ENCODE measurements at places on chromosomes 6 and 20. TPM values are rescaled to one million over a fixed set of nuclear protein-coding genes. Genes with fewer than 3 reads are reported as not detected.

The GABRR1 gene
- not detected for total RNA-seq

The DEFB132 gene
- not detected for total RNA-seq

The HSPA1L gene
- total RNA-seq, result 1.1 TPM

The BMP7 gene
- total RNA-seq, result 30.5 TPM

The FAM217A gene
- total RNA-seq, result not detected

The ZC2HC1B gene
- total RNA-seq, result not detected

The FAM83D gene
- total RNA-seq, result 4.1 TPM

The SLC17A1 gene
- total RNA-seq, result not detected

The KCNG1 gene
- total RNA-seq, result 50.8 TPM

The IFNGR1 gene
- total RNA-seq, result 52.6 TPM

The OARD1 gene
- 19.4 TPM for total RNA-seq

The GPX5 gene
- total RNA-seq, result not detected

The ADGRF5 gene
- total RNA-seq, result 0.13 TPM

The CPXM1 gene
- total RNA-seq, result 68.7 TPM

The DOK5 gene
- 3.5 TPM for total RNA-seq

GRCh38 chr6:50778696-50779095 is 40.0 kb upstream of the TFAP2B start:
- no peak for DNase-seq

- no peak for DNase-seq
These were observed 2.9 kb upstream of the SNRPB start for GRCh38 chr20:2473516-2473915.

DNA sequence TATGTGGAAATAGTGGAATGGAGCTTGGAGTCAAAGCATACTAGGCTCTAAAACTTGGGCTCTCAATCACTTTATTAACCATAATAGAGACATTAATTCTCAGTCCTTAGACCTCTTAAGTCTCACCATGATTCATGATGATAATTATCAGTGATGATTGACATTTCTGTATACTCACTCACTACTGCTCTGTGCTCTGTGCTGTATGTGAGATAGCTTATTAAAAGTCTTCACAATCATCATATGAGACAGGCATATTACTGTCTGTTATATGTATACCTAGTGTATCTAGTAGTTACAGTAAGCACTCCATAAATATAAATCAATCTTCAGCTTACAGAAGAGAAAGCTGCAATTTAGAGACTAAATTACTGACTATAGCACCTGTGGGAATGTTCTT is 236.0 kb upstream of the JAG1 start:
- no peak for DNase-seq

DNA sequence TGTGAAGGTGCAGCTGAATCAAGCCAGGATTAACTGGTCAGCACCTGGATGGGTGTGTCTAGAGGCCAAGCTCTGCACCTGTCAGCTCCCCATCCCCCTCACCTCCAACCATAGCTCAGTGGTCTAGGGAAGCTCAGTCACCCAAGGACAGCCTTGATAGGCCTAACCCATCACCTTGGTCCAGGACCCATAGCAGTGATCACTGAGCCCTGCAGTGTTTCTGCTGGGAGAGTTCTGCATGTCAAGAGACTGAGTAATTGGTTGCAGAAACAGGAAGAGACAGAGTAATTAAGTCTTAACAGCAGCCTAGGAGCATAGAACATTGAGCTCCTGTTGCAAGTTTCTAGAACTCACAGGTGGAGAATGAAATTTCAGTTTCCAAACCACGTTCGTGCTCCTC is 18.7 kb upstream of the RALGAPB start:
- DNase-seq, result peak; percentile 57

GRCh38 chr6:100371591-100371990 is 93.1 kb downstream of the SIM1 start:
- no peak for DNase-seq

DNA sequence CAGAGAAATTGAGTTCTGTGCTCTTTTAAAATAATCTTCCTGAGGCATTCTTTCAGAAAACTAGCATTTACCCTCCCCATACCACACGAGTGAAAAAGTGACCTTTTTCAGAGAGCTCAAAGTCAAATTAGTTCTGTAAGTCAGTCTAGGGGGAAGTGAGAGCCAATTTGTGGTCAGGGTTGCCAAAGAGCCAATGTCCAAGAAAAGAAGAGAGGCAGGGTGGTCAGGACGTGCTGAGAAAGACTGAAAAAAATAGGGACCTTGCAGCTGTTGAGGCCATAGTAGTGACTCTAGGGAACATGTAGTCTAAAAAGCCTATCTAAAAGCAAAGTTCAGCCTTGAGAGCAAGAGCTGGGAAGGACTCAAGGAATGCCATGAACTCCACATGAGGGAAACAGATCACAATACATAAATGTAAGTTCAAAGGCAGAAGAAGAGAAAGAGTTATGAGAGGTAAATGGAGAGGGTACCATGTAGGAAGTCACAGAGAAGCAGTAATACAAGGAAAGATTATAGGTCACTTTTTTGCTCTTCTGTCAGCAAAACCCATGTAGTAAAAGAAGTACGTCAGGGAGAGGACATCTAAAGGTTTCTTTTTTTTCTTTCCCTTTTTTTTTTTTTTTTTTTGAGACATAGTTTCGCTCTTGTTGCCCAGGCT is 565.1 kb upstream of the FLRT3 start:
- no peak for DNase-seq

DNA sequence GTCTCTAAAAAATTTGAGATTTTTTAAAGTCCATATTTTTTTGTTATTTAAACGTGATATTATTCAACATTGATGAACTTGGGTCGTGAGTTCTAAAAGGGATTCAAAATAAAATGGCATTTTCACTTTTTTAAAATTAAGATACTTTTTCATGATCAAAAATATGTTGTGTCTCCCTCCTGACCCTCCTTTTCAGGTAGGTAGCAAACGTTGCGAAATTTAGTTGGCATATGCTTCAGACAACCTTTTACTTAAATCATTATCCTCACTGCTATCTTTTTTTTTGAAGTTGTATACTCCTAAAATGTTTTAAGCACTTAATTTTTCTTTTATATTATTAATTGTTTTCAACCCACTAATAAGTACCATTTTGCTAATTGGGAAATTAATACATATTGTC is 133.5 kb downstream of the ARHGAP18 start:
- DNase-seq, result no peak

GRCh38 chr20:60152792-60153191 is 194.6 kb downstream of the CDH26 start:
- no peak for DNase-seq

DNA sequence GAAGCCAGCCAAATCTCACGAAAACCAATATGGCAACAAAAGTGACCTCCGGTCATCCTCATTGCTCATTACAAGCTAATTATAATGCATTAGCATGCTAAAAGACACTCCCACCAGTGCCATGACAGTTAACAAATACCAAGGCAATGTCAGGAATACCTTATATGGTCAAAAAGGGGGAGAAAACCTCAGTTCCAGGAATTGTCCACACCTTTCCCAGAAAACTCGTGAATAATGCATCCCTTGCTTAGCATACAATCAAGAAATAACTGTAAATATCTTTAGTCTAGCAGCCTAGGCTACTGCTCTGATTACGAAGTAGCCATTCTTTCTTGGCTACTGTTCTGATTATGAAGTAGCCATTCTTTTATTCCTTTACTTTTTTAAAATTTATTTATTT is 112.5 kb upstream of the FKBP1C start:
- DNase-seq, result no peak

DNA sequence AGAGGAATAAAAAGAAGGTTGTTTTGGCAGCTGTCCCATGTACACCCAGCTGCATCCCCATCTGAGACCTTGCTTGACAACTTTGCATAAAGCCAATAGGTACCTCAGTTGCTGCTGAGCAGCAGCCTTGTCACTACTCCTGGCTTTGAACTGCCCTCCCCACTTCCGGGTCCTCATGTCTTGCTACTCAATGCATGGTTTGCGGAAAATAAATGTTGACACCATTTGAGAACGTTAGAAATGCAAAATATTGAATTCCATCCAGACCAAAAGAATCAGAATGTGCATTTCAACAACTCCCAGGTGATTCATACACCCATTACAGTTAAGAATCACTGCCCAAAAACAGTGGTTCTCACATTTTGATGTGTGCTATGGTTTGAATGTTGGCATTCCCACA is 32.9 kb downstream of the GPX5 start:
- no peak for DNase-seq

GRCh38 chr6:33766921-33767907 is 20.5 kb upstream of the IP6K3 start:
- no peak for DNase-seq

DNA sequence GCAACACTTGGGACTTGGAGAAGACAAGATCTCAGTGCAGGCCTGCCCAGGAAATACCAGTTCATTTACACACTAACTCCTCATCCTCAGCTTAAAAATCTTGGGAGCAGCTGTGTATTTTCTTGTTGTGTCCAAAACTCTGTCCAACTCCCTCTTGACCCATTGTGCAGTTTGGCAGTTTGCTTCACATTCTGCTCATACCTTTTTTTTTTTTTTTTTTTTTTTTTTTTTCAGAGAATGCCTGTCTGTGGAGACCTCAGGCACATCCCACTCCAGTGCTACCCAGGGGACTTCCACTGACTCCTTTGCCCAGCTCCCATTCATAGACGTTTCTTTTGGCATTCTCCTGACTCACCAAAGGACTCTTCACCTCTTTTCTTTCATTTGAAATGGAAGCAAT is 265.8 kb upstream of the TCF21 start:
- DNase-seq, result no peak

DNA sequence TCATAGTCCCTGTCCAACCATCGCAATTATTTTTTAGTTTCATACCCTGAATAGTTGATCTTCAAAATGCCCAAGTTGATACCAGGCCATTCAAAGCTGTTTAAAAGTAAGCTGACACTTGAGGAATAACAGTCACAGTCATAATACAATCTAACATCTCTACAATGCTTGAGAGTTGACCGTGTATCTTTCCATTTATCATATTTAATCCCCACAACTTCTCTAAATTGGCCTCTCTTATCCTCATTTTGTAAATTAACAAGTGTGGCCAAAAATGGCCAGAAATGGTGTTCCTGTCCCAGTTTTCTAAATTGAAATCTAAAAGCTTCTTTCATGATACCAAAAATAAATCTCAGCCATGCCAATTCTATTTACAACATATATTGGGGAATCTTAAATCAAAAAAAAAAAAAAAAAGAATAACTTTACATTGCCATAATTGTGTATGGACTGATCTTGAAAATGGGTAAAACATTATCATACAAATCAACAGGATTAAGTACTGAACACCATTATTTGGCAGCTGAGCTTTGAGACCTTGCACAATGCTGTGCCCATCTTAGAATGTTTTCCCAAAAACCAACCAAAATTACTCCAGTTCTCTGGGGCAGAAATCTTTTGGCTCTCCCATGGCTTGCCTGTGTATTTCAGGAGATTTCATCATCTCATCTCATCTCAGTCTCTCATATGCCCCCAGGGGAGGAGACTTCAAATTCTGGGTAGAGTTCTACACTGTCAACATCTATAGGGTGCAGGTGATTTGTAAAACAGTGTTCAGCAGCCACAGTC is 448.7 kb upstream of the JARID2 start:
- DNase-seq, result no peak

- DNase-seq, result no peak
These were observed 113.8 kb downstream of the LAMP5 start for GRCh38 chr20:9628141-9628540.

GRCh38 chr20:5024103-5024502 is 22.8 kb upstream of the SLC23A2 start:
- DNase-seq, result no peak

- DNase-seq, result no peak
These were observed 57.5 kb upstream of the EYA4 start for GRCh38 chr6:133183691-133184090.

DNA sequence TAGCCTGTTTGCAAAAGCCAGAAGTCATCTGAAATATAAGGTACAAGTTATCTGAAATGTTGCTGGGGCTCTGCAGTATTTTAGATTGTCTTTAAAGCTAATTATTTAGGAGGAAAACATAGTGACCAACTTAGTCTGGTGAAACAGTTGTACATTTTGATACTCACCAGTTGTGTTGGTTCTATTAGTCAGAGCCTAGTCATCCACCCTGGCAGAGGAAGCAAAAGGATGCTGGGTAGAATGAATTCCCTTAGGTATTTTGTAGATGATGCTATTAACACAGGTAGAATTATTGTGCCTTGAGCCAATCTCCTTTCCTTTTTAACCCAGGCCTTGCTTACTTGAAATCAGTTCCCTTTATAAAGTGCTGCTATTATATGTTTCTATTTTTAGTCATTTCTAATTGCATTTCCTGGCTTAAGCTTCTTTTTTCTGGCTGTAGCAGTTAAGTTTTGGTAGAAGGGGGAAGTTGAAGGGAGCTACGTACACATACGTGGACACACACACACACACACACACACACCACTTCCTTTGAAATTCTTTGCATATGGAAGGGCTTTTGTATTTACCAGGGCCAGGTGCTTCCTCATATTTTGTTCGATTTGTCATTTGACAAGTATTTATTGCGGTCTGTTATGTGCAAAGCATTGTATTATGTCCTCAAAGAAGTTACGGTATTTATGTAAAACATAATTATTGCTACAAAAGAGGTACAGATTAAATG is 82.4 kb downstream of the RTN4IP1 start:
- peak; percentile 67 for DNase-seq

GRCh38 chr6:33668328-33668727 is 43.2 kb downstream of the UQCC2 start:
- no peak for DNase-seq

GRCh38 chr6:37559501-37559900 is 59.8 kb upstream of the CCDC167 start:
- DNase-seq, result no peak

GRCh38 chr6:92979281-92979680 is 440.1 kb downstream of the EPHA7 start:
- DNase-seq, result no peak

GRCh38 chr6:15881150-15881549 is 218.3 kb upstream of the DTNBP1 start:
- no peak for DNase-seq

DNA sequence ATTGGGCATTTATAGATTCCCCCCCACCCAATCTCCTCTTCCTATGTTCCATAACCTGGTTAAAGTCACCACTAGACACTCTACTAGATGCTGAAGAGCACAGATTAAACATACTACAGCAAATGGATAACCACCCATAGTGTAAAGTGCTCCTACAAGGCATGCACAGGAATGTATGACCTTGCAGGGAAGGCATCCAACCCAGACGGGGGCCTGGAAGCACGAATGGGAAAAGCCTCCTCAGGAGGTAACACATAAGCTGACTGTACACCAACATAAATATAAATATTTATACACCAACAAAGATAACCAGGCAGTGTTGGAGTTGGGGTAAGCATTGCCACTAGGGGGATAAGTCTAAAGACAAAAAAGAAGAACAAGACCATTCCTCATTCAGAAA is 691.7 kb downstream of the GRIK2 start:
- DNase-seq, result no peak

DNA sequence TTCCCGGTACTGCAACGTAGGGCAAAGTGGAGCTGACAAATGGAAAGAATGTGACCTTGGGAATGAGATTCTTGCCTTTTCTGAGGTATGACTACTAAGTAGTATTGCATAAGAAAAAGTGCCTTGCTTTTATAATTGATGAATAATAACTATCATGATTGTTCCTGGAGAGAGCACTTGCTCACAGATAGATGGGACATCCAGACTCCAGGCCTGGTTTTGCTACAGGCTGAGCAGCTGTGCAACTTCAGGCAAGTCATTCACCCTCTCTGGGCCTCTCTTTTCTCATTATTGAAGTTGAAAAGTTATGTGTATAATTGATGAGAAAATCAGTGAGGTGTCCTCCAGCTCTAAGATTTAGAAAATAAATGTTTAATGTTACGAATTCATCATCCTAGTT is 53.6 kb upstream of the MBOAT1 start:
- no peak for DNase-seq

- DNase-seq, result no peak
These were observed 224.9 kb downstream of the ANKRD60 start for GRCh38 chr20:58003525-58003924.

Data from kidney epithelial cell (primary cell).